ENCODE measurements at places on chromosomes 5 and 9.

DNA sequence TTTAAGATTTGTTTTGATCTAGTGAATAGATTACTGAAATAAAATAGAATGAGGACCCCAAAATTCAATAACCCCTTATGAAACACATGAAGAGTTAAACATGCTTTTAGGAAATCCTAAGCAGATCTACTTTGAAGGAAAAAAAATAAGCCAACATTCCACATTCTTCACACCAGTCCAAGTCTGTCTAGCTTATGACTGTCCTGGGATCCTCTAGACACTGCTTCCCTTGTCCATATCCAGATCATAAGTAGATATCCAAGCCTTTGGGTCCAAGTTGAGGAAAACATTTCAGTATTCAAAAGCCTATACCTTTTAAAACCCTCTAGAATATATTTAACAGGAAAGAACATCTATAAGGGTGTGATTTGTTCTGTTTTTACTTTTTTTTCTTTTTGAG is 58.8 kb upstream of the MINAR2 start:
- no peak for DNase-seq

DNA sequence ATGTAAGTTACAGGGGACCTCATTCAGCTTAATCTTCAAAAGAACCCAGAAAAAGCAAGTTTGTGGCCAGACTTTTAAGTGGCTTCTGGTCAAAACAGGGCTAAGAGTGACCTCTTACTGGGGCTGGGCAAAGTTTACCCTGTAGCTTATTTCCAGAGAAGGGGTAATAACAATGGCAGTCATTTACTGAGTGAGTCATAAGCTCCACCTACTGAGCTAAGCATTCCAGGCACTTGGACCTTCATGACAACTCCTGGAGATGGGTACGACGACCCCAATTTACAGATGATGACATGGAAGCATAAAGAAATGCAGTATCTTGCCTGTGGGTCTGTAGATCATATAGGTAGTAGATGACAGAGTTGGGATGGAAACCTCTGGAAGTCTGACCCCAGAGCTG is 4.7 kb upstream of the GPR151 start:
- DNase-seq: no peak

- no peak for DNase-seq
These were observed 22.5 kb downstream of the PAX5 start for GRCh38 chr9:37011530-37011929.

DNA sequence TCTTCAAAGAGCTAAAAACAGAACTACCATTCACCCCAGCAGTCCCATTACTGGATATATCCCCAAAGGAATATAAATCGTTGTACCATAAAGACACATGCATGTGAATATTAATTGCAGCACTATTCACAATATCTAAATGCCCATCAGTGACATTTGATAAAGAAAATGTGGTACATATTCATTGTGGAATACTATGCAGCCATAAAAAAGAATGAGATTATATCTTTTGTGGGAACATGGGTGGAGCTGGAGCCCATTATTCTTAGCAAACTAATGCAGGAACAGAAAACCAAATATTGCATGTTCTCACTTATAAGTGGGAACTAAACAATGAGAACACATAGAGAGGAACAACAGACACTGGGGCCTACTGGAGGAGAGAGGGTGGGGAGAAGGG is 38.7 kb downstream of the FCHO2 start:
- no peak for DNase-seq

- no peak for DNase-seq
These were observed 41.5 kb downstream of the TTLL11 start for GRCh38 chr9:122051351-122052321.

All from heart left ventricle (tissue), 16 donors.